ENCODE measurements at places on chromosomes 4 and X. TPM values are rescaled to one million over a fixed set of nuclear protein-coding genes. Genes with fewer than 3 reads are reported as not detected.

DNA sequence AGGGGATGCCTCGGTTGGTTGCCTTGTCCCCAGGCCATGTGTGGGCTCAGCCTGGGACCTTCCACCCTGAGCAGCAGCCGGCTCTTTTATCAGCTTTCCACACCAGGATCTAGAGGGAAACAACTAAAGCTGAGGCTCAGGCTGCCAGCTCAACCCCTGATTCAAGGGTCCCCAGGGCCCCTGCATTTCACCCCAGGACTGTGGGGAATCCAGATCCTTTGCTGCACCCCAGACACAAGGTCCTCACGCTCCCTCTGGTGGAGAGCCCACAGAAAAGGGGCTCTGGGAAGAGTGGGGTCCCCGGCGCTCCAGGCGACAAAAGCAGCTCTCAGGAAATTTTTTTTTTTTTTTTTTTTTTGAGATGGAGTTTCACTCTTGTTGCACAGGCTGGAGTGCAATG lies 64.3 kb downstream of the ZFYVE28 start:
- H3K4me1 ChIP-seq: peaks cover 5% of the 10 kb centered on the region
- no peak for DNase-seq
- no peaks in the 10 kb centered on the region for H3K27me3 ChIP-seq
- no peak overlapping the region for H3K27ac ChIP-seq
- H3K4me3 ChIP-seq: no peak overlapping the region

DNA sequence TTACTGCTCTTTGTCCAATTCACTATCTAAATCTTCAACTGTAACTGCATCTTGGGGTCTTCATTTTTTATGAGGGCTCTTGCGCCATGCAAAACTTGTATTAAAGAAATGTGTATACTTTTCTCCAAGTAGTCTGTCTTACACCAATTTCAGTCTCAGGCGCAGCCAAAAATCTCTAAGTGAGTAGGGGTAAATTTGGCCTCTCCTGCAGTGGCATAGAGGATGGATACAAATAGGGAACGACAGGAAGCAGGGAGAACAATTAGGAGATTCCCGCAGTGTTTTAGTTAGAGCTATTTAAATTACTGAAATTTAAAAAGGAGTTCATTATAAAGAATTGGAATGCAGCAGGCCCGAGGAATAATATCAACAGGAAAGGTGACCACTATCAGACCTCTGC lies 30.2 kb downstream of the DMP1 start:
- no peaks in the 10 kb centered on the region for H3K27me3 ChIP-seq
- no peaks in the 10 kb centered on the region for H3K36me3 ChIP-seq
- no peaks in the 10 kb centered on the region for H3K4me1 ChIP-seq
- H3K27ac ChIP-seq: no peak overlapping the region

DNA sequence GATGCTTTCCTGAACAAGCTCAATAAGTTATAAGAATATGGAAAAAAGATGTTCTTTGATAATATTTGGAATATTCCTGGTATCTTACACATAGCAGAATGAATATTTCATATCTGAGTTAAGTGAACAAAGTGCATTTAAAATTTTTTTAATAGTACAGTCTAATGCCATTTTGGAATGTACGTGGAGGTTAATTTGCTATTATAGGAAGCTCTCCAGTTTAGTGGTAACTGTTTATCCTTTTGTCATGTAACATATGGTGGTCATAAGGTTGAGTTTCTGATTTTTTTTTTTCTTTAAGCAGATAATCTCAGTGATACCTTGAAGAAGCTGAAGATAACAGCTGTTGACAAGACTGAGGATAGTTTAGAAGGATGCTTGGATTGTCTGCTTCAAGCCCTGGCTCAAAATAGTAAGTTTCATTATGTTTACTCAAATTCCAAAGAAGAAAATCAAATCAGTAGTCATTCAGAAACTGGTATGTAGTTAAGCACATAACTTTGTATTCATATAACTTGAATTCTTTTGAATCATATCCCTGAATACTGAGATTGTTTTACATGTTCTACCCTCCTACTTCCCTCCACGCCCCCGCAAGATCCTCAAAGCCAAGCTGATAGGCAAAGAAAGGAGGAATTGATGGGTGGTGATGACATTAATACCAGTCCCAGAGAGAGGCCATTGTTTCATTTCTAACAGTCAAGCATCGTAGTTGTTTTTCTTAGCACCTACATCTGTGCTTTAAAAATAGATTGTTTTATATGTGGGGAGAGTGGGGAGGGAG lies 32.1 kb downstream of the RAP1GDS1 start:
- no peak overlapping the region for H3K27ac ChIP-seq
- no peak overlapping the region for H3K4me3 ChIP-seq

- peak; percentile 55 for DNase-seq
- H3K36me3 ChIP-seq: no peaks in the 10 kb centered on the region
- H3K4me1 ChIP-seq: peaks cover 31% of the 10 kb centered on the region
- H3K27ac ChIP-seq: peak overlapping the region; percentile 100
These were observed 807 bp downstream of the USP9X start for GRCh38 chrX:41085878-41086626.

DNA sequence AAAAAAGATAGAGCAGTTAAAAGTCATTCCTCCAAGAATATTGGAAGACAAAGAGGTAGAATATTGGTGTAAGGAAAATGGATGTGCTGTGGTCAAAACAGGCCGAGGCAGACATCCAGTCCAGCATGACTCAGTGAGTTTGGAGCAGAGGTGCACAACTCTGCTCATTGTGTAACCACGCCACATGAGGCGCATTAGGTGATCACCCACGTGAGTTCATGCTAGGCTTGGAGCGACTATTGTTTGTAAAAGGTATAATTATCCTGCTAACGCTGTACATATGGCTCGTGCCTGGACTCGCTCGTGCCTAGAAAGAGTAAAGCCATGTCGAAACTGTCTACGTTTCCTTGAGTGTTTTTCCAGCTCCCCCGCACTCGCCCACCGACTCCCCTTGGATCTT lies 23.9 kb downstream of the C4orf54 start:
- no peak for DNase-seq
- no peaks in the 10 kb centered on the region for H3K27me3 ChIP-seq
- H3K4me1 ChIP-seq: peaks cover 33% of the 10 kb centered on the region
- H3K36me3 ChIP-seq: no peaks in the 10 kb centered on the region
- H3K4me3 ChIP-seq: no peak overlapping the region
- peak overlapping the region; percentile 99 for H3K27ac ChIP-seq

- peaks cover 14% of the 10 kb centered on the region for H3K4me1 ChIP-seq
- no peak overlapping the region for H3K27ac ChIP-seq
- H3K4me3 ChIP-seq: no peak overlapping the region
- H3K36me3 ChIP-seq: no peaks in the 10 kb centered on the region
These were observed 34.9 kb downstream of the BMP2K start for GRCh38 chr4:78811034-78811433.

DNA sequence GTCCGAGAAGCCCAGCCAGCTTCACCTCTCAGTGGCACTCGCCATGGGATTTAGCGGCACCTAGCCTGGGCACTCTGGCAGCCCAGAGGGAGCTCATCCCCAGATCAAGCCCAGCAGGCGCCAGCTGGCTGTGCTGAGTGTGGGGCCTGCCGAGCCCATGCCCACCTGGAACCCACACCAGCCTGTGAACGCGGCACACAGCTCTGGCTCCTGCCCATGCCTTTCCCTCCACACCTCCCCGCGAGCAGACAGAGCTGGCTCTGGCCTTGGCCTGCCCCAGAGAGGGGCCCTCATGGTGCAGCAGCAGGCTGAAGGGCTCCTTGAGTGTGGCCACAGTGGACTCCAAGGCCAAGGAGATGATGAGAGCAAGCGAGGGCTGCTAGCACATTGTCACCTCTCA lies 38.0 kb upstream of the AADAT start:
- H3K27ac ChIP-seq: no peak overlapping the region
- H3K36me3 ChIP-seq: no peaks in the 10 kb centered on the region
- H3K27me3 ChIP-seq: peaks cover 2% of the 10 kb centered on the region
- no peaks in the 10 kb centered on the region for H3K4me1 ChIP-seq
- no peak overlapping the region for H3K4me3 ChIP-seq

DNA sequence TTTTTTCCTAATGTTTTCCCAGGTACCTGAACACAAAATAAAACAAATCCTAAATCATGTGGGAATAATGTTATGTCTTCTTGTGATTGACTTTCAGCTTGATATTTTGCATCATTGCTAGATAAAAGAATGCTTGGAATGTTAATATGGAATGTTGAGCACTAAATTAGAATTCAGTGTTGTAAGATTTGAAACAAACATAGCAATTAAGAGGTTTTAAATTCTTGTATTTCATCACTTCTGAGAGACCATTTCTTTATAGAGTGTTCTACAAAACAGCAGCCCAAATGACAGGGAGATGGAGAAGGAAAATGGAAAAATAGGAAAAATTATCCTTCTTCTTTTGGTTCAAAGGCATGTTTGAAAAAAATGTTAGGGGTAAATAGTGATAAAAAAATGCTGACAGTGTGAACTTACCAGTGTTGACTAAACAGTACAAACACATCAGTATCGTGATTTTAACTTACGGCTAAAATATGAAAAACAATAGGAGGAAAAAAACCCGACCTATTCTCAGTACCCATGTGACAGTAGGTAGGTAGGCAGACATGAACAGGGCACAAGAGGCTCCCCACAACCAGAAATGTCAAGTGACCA lies 102.6 kb upstream of the PDE5A start:
- H3K27ac ChIP-seq: peak overlapping the region; percentile 41
- no peaks in the 10 kb centered on the region for H3K36me3 ChIP-seq
- no peaks in the 10 kb centered on the region for H3K27me3 ChIP-seq
- no peak overlapping the region for H3K4me3 ChIP-seq
- H3K4me1 ChIP-seq: peaks cover 37% of the 10 kb centered on the region

DNA sequence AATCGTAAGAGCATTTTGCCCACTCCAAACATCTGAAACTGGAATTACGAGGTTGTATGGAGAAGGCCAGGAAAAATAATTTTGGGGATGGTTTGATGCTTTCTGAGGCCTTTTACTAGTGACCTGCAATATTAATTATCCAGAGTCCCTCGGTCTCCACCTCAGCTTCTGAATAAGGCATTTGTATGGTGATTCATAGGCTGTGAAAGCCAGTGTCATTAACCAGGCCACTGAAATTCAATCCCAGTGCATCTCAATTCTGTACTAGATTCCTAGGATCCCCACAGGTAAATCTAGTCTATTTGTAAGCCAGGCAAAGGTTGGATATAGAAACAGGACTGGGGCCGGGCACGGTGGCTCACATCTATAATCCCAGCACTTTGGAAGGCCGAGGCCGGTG lies 135.4 kb upstream of the RBPJ start:
- H3K4me1 ChIP-seq: no peaks in the 10 kb centered on the region
- no peaks in the 10 kb centered on the region for H3K27me3 ChIP-seq
- no peak overlapping the region for H3K27ac ChIP-seq
- H3K4me3 ChIP-seq: no peak overlapping the region
- no peak for DNase-seq

DNA sequence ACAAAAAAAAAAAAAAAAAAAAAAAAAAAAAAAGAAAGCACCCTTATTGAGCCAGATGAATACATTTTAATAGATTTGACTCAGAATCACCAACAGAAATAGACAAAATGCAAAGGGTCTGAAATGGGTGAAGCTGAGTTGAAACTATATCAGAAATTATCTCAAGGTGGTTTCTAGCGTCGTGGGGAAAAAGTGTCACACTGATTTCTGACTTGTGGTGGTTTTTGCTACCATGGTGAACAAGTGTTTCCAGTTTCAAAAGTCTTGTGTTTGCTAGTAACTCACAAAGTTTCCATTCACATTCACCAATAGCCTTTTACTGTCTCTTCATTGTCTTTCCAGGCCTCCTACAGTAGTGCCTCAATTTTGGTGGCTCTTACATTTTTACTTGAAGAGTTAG lies 135.5 kb downstream of the ARHGAP24 start:
- no peaks in the 10 kb centered on the region for H3K36me3 ChIP-seq
- H3K4me1 ChIP-seq: no peaks in the 10 kb centered on the region
- H3K4me3 ChIP-seq: no peak overlapping the region

DNA sequence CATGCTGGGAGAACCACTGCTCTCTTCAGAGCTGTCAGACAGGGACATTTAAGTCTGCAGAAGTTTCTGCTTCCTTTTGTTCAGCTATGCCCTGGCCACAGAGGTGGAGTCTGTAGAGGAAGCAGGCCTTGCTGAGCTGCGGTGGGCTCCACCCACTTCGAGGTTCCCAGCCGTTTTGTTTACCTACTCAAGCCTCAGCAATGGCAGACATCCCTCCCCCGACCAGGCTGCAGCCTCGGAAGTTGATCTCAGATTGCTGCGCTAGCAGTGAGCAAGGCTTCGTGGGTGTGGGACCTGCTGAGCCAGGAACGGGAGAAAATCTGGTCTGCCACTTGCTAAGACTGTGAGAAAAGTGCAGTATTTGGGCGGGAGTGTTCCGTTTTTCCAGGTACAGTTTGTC lies 118.9 kb downstream of the SLC10A6 start:
- no peak overlapping the region for H3K4me3 ChIP-seq
- no peaks in the 10 kb centered on the region for H3K36me3 ChIP-seq
- H3K27me3 ChIP-seq: no peaks in the 10 kb centered on the region
- no peaks in the 10 kb centered on the region for H3K4me1 ChIP-seq

DNA sequence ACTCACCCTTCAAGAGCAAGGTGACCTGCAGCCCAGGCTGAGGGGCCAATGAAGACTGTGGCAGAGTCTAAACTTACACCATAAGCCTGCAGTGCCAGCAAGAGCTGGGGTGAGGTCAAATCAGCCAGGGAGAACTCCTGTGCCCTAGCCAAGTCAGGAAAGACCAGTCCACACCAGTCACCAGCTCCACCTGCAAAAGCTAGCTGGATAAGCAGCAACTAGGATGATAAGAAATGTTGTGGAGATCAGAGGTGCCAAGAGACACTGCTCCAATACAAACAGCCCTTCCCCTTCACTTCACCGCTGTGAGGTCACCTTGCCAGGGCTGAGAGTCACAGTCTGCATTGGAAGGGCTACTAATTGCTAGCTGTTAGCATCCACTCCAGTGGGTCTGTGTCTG lies 31.3 kb downstream of the NIPAL1 start:
- no peaks in the 10 kb centered on the region for H3K27me3 ChIP-seq
- H3K4me3 ChIP-seq: no peak overlapping the region
- peaks cover 18% of the 10 kb centered on the region for H3K4me1 ChIP-seq
- H3K36me3 ChIP-seq: no peaks in the 10 kb centered on the region
- DNase-seq: no peak
- no peak overlapping the region for H3K27ac ChIP-seq

DNA sequence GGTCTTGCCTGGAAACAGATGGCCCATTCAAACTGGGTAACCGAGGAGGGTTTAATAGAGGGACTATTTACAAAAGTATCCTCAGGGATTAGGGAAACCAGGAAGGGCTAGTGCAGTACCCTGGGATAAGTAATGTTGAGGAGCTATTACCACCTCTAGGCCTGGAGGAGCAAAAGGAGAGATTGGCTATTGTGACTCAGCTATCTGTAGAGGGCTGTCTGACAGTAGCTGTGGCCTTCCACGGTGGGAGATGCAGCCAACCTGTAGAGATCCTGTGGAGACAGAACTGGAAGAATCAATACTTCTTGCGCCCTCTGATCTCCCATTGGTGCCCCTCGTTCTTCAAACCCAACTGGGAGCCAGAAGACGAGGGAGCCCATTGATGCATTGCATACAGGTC lies 34.1 kb upstream of the RPS6KA3 start:
- H3K36me3 ChIP-seq: no peaks in the 10 kb centered on the region
- no peak overlapping the region for H3K27ac ChIP-seq
- no peaks in the 10 kb centered on the region for H3K27me3 ChIP-seq
- no peak for DNase-seq
- no peak overlapping the region for H3K4me3 ChIP-seq
- peaks cover 7% of the 10 kb centered on the region for H3K4me1 ChIP-seq

EFHC2 gene
- not detected for polyA plus RNA-seq

APOO gene
- polyA plus RNA-seq: 35.0 TPM

MAGEA2B gene
- polyA plus RNA-seq: not detected

PABPC4L gene
- 0.18 TPM for polyA plus RNA-seq

ARHGAP24 gene
- polyA plus RNA-seq: 9.3 TPM

Measured in psoas muscle (tissue), 8 donors.